ENCODE measurements at places on chromosomes 16 and 17.
A peak's percentile ranks its signal among the peaks of the same experiment; 100 is the strongest.

GRCh38 chr16:67161595-67162058, 1.9 kb downstream of the FBXL8 start:
- DNase-seq: peak; percentile 84

DNA sequence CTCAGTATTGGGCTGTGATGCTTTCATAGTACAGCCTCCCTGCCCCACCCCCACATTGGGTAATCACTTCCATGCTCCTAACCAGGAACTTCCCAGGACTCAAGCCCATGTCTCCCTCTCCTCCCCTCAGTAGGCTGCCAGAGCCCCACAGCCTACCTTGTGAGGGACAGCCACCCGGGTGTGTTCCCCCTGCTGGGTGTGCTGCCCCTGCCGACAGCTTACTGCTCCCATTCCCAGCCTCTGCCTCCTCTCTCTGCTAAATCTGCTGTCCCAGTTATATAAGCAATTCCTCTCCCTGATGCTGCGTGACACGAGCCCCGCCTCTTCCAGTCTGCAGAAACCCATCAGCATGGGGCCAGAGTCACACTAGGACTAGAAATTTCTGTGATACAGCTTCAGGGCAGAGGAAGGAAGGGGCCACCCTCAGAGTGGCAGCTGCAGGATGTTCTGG, at the start of gene RSKR:
TSS of gene RSKR (minus strand) at position 255 of the 451 bp plus-strand sequence. CDS start at position 231, 24 bp downstream.
- DNase-seq: no peak

- no peak for DNase-seq
Observed at GRCh38 chr17:79685121-79685520, 45.6 kb upstream of the ENPP7 start.

DNA sequence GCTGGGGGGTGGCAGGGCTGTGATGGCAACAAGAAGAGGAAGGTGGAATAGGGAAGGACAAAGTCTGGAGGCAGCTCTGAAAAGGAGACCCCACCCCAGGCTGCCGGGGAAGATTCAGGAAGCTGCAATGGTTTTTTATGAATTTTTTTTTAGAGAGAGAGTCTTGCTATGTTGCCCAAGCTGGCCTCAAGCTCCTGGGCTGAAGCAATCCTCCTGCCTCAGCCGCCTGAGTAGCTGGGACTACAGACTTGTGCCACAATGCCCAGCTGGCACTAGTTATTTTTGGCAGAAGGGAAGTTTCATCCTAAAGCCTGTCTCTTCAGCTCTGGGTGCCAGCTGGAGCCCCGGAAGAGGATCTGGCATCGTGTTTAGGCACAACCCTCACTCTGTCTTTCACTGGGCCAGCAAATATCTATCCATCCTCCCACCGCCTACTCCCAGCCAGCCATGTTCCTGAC, 1.3 kb upstream of the CES3 start:
- DNase-seq: peak; percentile 59

- no peak for DNase-seq
Observed at GRCh38 chr16:1054660-1055556, 17.6 kb upstream of the SSTR5 start.

DNA sequence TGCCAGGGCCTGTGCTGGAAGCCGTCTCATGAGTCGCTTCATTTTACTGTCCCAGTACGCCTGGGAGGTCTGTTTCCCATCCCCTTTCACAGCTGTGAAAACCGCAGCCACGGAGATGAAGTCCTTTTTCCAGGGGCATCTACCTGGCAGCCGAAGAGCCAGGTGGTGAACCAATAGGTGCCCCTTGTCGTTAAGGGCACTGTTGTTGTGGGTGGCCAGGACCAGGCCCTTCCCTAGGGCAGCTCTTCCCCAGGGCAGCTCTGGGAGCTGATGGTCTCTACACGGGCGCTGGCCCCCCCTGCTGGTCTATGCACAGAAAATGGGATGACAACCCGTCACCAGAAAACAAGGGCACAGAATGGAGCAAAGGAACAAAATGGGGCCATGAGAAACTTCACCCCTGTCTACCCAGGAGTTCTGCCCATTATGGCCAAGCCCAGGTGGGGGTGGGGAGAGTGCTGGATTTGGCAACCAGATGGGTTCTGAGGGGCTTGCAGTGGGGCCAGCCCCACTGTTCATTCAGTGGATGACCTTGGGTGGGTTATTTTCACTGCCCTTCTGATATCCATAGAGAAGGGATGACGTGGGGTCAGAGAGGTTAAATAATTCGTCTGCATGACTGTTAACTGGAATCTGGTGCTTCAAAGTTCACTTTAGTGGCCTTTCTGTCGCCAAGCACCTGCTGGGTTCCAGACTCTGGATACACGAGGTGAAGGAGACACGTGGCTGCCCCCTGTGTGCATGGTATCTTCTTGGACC, 11.5 kb downstream of the RMI2 start:
- peak; percentile 44 for DNase-seq

DNA sequence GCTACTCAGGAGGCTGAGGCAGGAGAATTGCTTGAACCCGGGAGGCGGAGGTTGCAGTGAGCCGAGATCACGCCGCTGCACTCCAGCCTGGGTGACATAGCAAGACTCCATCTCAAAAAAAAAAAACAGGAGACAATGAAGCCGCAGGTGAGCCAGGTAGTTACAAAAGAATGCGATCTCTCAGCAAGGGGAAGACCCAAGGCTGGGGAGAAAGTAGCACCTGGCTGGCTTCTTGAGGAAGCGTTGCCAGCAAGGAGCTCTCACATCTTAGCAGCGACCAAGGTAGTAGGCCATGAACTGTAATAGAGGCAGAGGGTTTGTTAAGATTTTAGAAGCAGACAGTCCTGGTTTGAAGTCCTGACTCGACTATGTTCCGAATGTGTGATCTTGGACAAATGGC, 175.0 kb downstream of the AIPL1 start:
- DNase-seq: no peak

Measured in gastrocnemius medialis (tissue), 4 donors.